ENCODE measurements at places on chromosomes 4 and X. TPM values are rescaled to one million over a fixed set of nuclear protein-coding genes. Genes with fewer than 3 reads are reported as not detected.

DNA sequence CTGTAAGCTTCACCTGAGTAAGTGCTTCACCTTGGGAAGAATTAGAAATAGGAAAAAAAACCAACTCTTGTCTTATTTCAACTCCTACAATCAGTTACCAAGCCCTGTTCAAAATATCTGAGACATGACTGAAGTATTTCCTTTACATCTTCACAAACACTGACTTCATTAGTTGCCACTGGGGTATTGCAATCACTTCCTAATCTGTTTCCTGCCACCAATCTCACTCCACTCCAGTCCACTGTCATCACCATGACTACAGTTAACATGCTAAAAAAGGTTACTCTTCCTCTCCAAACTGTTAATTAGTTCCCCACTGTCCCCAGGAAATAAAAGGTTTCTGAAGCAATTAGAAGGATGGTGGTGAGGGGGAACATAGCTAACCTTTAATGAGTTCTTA lies 3.3 kb upstream of the SUPT20HL1 start:
- DNase-seq, result no peak

DNA sequence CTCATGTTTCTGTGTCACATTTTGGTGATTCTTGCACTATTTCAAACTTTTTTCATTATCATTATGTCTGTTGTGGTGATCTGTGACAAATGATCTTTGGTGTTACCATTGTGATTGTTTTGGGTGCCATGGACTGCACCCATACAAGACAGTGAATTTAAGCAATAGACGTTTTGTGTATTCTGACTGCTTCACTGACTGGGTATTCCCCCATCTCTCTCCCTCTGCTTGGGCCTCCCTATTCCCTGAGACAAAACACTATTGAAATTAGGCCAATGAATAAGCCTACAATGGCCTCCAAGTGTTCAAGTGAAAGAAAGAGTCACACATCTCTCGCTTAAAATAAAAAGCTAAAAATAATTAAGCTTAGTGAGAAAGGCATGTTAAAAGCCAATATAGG lies 60.2 kb downstream of the BANK1 start:
- DNase-seq, result no peak

DNA sequence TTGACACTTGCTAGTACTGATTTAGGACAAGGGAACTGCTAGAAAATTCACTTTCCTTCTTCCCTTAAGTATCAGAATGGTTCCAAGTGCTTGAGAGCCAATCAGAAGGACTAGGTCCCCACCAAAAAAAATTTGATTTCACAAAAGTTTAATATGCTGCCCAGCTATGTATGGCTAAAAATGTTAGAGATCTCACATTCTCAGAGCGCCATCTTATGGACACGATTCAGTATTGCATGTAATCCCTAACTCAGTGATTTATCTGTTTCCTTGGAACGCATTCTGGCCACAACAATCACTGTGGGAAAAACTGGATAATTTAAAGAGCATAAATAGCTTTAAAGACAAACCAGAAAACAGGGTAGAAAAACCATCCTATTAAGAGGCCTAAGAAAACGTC lies 255.1 kb upstream of the GPC4 start:
- no peak for DNase-seq

GRCh38 chrX:151821226-151821625 lies 86.7 kb downstream of the CNGA2 start:
- no peak for DNase-seq

- DNase-seq, result no peak
Observed at GRCh38 chrX:53263597-53264094, 17.7 kb downstream of the IQSEC2 start.

- no peak for DNase-seq
Observed at GRCh38 chr4:7172946-7173345, 19.4 kb upstream of the SORCS2 start.

GRCh38 chr4:70892086-70892769 lies 9.9 kb upstream of the MOB1B start:
- no peak for DNase-seq

DNA sequence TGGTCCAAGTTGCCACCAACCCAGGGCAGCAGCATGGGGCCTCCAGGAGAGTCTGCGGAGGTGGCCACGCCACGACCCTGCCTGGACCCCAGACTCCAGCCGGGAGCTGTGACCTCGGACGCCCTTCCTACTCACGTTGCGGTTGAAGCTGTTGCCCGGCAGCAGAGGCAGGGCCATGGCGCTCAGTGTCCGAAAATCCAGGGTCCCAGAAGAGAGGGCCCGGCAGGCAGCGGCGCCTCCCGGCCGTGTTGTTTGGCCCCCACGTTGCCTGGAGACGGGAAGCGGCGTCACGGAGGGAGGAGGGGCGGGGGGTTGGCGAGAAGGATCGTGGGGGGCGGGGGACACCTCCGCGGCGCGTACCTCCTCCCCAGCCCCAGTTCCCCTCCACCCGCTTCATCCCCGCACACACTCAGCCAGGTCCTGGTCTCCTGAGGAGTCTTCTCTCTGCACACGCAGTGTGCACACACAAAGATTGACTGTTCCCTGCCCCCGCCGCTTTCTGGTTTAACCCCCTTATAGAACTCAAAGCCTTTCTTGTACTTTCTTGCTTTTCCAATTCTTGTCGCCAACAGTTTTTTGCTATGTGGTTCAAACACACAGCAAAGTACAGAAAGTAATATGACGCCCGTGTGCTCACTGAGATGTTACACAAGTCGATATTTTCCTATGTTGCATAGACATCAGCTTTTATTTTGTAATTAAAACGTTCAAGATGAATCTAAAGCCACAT lies at the start of gene EFHC2:
TSS of gene EFHC2 (minus strand) at position 261 of the 730 bp plus-strand sequence. CDS start at position 177, 84 bp downstream.
- peak; percentile 17 for DNase-seq

EFHC2 gene
- total RNA-seq, result not detected

MAGEH1 gene
- total RNA-seq, result 17.3 TPM

SCML2 gene
- 3.6 TPM for total RNA-seq

REPS2 gene
- not detected for total RNA-seq

TEX11 gene
- total RNA-seq, result 0.12 TPM
